PC-9 (cell line): ENCODE measurements at places on chromosomes 13 and 19. TPM values are rescaled to one million over a fixed set of nuclear protein-coding genes. Genes with fewer than 3 reads are reported as not detected.
A peak's percentile ranks its signal among the peaks of the same experiment; 100 is the strongest.

The ZGLP1 gene
- 7.5 and 10.2 TPM in 2 replicates for total RNA-seq

- H3K27ac ChIP-seq: peak overlapping the region; percentile 99
- no peaks in the 10 kb centered on the region for H3K36me3 ChIP-seq
- H3K27me3 ChIP-seq: no peaks in the 10 kb centered on the region
- no peak overlapping the region for H3K4me3 ChIP-seq
- peaks cover 70% of the 10 kb centered on the region for H3K4me1 ChIP-seq
Observed at GRCh38 chr13:44312834-44313551, 60.6 kb upstream of the SERP2 start.

GRCh38 chr19:13764821-13765394 lies 586 bp downstream of the MRI1 start:
- H3K4me3 ChIP-seq: peak overlapping the region; percentile 61
- H3K4me1 ChIP-seq: peaks cover 9% of the 10 kb centered on the region; the same call in 1 of the 2 replicates
- H3K27me3 ChIP-seq: no peaks in the 10 kb centered on the region
- DNase-seq: no peak

The TYROBP gene
- total RNA-seq: not detected in 2 replicates

- no peaks in the 10 kb centered on the region for H3K4me1 ChIP-seq
- H3K4me3 ChIP-seq: no peak overlapping the region
- no peak overlapping the region for H3K27ac ChIP-seq
Observed at GRCh38 chr19:1047696-1048147, 7.8 kb downstream of the ABCA7 start.

GRCh38 chr19:29583196-29583999 lies 22.7 kb upstream of the POP4 start:
- no peak for DNase-seq
- peaks cover 77% of the 10 kb centered on the region for H3K27me3 ChIP-seq
- H3K27ac ChIP-seq: no peak overlapping the region
- no peaks in the 10 kb centered on the region for H3K36me3 ChIP-seq
- no peaks in the 10 kb centered on the region for H3K4me1 ChIP-seq
